Stimulated activated CD4-positive, alpha-beta T cell treated with anti-CD3 and anti-CD28 coated beads, TNF-alpha, amount 100 ng/mL, for 24 hours (primary cell): ENCODE measurements at places on chromosomes 13 and 19.

- DNase-seq = no peak
These were observed 12.6 kb downstream of the LSM4 start for GRCh38 chr19:18310118-18310909.

DNA sequence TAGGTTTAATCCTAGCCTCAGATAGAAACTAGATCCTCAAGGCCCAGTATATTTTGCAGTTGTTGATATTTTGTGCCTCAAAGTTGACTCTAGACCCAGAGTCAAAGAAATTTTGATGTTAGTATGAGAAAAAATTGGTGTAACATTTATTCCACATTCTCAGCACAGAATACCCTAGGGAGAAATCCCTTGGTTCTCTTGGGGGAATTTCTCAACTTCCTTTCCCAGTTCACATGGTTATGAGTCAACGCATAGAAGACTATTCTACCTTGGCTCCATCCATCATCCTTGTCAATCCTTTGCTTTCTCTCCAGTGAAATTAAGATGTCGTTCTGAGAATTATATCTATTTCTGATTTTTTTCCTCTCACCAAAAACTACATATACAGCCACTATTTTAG is 145.3 kb downstream of the POSTN start:
- DNase-seq = no peak

- DNase-seq = no peak
These were observed 78.3 kb upstream of the IPO5 start for GRCh38 chr13:97875218-97875617.

DNA sequence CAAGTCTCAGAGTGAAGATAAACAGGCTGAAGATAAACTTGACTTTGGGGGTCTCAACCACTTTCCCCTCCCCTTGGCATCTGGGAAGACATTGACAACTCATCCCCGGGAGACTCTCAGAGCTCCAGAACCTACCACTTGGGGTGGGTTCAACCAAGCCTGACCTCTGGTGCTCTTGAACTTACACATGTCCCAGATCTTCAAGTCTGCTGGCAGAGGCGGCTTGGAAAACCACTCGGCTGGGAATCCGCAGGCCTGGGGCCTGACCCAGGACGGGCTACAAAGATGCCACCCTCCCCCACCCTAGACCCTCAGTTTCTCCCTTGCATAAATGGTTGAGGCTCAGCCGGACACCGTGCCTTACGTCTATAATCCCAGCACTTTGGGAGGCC is 512 bp downstream of the LRRC8E start:
- DNase-seq = no peak

DNA sequence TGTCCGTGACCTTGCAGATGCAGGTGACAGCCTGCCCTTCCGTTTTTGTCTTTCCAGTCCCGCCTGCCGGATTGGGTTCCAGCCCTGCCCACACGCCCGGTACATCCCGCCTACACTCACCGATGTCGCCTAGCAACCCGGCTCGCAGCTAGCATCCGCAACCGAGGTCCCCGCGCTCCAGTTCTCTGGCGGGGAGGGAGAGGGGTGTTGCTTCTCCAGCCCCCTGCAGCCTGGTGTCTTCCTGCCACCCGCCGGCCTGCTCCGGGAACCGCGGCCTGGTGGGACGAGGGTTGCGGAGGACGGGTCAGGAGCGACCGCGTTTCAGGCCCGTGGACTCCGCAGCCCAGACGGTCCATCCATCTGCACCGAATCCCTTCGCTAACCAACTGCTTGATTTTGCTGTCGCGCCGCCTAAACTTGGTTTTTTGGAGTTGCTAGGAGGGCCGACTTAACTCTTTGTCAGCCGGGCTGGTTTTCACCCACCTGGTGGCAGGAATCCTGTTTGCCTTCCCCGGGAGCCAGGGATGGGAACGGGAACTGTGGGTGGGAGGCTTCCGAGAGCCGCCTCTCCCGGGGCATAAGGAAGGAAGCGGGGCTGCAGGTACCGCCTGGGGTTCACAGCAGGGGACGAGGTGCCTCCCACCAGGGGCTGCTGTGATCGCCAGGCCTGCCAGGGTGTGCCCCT is 15.4 kb upstream of the MATK start:
- no peak for DNase-seq

GRCh38 chr13:54657588-54657987 is 1629.0 kb downstream of the OLFM4 start:
- DNase-seq = no peak

DNA sequence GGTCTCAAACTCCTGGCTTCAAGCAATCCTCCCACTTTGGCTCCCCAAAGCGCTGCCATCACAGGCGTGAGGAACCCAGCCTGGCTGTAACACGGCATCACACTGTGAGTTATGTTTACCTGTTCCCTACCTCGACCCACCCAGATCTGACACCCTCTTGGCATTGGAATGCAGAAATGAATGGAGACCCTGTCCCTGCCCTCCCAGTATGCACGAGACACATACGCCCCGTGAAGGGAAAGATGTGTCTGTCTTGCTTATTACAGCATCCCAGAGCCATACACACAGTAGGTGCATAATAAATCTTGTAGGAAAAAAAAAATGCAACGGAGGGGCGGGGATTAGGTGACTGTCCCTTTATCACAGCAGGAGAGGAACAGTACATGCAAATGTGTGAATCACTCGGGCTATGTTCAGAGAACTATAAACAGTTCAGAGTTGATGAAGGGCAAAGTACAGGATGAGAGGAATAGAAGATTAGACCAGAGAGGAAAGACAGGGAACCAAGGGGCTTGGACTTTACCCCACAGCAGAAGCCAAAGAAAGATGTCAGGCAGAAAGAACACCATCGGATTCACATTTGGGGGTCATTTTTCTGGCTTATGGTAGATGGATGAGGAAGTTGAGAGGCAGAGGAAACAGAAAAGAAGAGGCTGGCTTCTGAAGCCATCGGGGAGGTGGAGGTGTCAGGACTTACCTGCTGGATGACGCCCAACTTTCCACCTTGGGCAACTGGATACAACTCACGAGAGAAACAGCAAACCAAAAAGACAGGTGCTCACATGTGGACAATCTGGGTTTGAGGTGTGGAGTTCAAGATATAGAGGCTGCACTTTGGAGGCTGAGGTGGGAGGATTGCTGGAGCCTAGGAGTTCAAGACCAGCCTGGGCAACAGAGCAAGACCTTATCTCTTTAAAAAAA is 94.3 kb downstream of the INSR start:
- no peak for DNase-seq

GRCh38 chr19:932648-933552 is 7.1 kb downstream of the ARID3A start:
- DNase-seq = no peak

- no peak for DNase-seq
These were observed 4.2 kb upstream of the B3GLCT start for GRCh38 chr13:31195616-31196015.

DNA sequence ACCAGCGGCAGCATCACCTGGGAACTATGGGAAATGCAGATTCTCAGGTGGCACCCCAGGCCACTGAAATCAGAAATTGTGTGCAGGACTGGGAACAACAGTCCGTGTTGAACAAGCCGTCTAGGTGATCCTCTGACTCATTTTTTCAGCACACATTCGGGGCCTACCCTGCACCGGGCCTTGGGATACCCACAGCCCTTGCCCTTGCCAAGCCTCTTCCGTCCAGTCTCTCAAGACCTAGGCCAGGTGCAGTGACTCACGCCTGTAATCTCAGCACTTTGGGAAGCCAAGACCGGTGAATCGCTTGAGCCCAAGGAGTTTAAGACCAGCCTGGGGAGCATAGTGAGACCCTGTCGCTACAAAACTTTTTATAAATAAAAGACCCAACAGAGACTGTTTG is 18.3 kb downstream of the TGFB1 start:
- DNase-seq = no peak

DNA sequence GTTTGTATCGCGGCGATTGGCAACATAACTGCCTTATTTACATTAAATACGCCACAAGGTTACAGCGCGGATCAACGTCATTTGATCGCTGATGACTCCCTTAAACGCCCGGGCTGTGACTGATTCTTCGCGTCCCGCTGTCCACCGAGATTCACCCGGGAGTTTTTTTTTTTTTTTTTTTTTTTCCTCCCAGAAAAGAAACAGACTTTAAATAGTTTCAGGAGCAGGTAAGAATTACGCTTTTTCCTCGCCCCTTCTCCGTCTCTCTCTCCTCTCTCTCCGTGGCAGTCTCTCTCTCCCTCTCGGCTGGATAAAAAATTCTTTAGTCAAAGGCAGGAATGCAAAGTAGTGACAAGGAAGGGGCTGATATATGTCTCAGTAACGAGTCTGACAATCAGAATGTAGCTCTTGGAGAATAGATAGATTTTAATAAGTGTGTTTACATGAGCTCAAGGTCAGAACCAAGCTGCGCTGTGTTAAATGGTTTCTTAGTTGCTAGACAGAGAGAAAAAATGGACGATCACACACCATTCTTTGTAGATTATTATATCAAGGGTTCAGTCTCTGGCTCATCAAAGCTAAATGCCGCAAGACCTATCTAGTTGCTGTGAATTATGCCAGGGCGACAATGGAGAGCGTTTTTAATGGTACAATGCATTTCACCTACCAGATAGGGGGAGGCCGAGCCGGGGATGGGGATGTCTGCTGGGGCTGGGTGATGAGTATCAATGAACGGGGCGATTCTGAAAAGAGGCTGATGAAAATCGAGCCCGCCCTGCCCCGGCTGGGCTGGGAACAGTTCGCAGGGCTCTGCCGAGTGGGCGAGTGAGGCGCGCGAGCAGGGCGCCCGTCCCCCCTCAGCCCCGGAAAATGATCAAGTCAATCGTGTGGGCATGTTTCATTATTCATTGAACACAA is 147.2 kb upstream of the ZNF536 start:
- no peak for DNase-seq

DNA sequence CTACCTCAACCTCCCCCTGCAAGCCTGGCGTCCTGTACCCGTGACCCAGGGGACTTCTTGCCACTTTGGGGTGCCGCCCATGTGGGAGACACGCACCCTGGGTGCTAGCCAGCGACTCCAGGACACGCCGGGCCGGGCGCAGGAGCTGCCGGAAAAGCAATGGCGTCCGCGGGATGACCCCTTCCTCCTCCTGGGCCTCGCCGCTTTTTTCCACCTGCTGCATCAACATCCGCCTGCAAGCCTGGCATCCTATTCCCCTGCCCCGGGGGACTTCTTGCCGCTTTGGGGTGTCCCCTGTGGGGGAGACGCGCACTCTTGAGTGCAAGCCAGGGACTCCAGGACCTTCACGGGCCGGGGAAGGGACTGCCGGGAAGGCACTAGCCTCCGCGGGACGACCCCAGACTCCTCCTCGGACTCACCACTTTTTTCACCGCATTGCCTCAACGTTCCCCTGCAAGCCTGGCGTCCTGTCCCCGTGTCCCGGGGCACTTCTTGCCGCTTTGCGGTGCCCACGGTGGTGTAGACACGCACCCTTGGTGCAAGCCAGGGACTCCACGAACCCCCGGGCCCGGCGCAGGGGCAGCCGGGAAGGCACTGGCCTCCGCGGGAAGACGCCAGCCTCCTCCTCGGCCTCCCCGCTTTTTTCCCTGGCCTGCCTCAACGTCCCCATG is 237.8 kb downstream of the TUBA3C start:
- DNase-seq = no peak

- DNase-seq = no peak
These were observed 188.0 kb downstream of the RGCC start for GRCh38 chr13:41645331-41645730.

- no peak for DNase-seq
These were observed 1149.2 kb downstream of the UQCRFS1 start for GRCh38 chr19:28063702-28064101.

DNA sequence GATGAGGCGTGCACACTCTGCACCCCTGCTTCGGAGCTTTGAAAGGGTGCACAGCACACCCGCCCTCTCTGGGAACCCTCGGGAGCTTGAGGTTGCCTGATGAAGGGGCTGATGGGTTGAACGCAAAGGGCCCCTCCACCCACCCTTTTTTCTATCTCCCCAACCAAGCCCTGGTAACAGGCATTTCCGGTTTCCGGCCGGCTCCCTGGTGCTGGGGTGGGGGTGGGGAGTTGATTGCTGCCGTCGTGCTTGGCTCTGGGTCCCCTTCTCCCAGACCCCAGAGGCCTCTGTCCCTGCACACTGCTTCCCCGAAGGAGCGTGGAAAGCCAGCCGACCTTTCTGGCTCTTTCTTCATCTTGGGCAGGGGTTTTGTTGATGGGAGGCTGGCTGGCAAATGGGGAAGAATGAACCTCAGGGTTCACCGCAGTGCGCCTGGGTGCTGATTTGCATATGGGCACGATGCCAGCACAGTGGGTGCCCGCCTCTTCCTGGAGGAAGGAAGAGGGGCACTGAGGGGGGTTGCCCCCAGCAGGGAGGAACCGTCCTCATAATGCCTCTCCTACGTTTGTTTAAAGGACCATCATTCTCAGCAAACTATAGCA is 29.1 kb downstream of the VAV1 start:
- peak; percentile 72 for DNase-seq

DNA sequence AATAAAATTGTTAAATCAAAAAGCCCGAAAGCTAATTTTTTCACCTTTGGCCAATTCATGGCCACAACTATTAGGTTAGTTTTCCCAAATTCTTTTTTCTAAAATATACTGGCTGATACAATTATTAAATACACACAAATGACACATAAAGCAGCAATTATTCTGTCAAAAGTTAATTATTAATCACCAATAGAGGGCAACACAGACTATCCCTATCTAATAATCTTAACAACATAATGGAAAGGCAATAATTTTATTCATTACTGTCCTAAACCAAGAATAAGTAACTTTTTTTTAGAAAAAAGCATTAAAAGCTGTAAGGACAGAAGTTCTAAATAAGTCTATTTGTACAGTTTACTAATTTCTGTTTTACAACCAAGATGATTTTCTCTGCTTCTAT is 51.7 kb downstream of the KATNAL1 start:
- DNase-seq = no peak

DNA sequence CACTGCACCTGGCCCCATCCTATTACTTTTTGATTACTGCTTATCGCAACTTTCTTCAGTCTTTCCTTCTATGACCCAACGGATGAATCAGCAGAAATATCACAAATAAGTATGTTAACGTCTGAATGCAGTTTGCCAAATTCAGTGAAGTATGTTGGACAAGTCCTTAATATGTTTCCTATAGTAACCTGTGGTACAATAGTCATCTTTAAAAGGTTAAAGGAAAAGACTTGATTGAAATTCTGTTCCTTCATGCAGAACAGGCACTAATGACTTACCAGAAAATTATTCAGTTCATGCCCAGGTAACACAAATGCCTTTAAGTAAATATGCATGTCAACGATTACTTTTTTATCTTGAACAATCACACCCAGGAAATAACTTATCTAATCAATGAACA is 242.6 kb downstream of the KCTD12 start:
- no peak for DNase-seq

- no peak for DNase-seq
These were observed 26.5 kb downstream of the WDR88 start for GRCh38 chr19:33158365-33158764.

GRCh38 chr19:18278521-18279265 is 2.7 kb downstream of the JUND start:
- DNase-seq = no peak

DNA sequence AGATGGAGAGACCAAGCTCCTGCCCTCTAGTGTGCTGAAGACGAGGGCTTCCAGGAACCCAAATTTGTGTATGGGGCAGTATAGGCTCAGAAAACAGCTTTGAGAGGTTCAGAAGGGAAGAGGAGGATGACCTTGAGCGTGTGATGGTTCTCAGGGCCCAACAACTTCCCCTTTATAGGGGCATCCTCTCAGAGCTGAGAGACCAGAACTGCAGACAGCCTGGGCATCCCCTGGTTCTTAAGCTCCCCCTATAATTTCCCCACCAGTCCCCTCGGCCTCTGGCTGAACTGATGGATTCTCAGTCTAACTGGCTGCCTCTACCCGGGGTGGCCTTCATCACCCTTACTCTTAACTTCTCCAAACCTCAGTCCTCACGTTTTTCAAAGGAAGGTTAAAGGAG is 167.5 kb downstream of the URI1 start:
- DNase-seq = no peak
